HS-5 (cell line): ENCODE measurements at places on chromosomes 2 and 18.

- no peak for DNase-seq
Observed at GRCh38 chr2:231918501-231919330, 7.5 kb downstream of the NPPC start.

DNA sequence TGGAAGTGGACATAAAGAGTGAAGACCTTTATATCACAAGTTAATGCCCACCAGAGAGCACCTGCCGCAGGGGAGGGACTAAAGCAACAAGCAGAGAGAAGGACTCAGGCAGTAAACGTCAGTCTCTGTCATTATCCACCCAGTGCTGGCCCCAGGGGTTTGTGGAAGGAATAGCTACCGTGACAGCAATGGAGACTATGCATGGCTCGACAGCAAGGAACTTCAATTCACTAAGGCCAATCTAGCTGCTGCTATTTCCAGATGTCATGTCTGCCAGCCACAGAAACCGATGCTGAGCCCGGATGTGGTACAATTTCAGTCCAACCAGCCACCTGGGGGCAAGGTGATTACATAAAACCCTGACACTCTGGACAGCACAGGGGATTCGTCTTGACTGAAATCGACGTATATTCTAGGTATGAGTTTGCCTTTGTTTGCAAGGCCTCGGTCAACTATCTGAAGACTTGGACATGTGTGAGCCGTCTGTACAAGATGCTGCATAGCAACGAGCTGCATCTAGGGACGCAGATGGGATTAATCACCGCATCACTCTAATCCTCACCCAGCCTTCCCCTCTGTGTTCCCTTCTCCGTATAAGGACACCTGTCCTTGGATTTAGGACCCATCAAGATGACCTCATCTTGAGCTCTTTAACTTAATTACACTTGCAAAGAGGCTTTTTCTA lies 154.1 kb upstream of the SH3BP4 start:
- no peak for DNase-seq

GRCh38 chr2:5537180-5537688 lies 154.9 kb upstream of the SOX11 start:
- no peak for DNase-seq

GRCh38 chr18:32112826-32113225 lies 21.2 kb downstream of the RNF138 start:
- no peak for DNase-seq

DNA sequence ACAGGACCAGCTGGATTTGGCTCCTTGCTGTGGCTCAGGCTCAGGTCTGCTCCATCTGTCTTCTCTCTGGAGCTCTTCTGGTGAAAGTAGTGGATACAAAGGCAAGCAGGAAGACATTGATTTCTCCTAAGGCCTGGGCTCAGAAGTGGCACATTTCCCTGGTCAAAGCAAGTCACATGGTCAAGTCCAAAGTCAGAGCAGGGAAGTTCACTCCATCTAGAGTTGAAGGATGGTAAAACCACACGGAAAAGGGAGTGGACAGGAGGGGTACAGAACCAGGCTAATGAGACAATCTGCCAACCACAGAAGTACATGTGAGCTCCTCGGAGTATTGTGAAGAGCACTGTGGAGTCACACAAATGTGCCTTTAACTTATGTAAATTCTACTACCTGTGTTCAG lies 66.1 kb downstream of the MARCO start:
- DNase-seq, result no peak

- no peak for DNase-seq
Observed at GRCh38 chr2:151833984-151834383, 5.8 kb upstream of the ARL5A start.

- peak; percentile 61 for DNase-seq
Observed at GRCh38 chr2:37085731-37086147, 1.4 kb downstream of the GPATCH11 start.

DNA sequence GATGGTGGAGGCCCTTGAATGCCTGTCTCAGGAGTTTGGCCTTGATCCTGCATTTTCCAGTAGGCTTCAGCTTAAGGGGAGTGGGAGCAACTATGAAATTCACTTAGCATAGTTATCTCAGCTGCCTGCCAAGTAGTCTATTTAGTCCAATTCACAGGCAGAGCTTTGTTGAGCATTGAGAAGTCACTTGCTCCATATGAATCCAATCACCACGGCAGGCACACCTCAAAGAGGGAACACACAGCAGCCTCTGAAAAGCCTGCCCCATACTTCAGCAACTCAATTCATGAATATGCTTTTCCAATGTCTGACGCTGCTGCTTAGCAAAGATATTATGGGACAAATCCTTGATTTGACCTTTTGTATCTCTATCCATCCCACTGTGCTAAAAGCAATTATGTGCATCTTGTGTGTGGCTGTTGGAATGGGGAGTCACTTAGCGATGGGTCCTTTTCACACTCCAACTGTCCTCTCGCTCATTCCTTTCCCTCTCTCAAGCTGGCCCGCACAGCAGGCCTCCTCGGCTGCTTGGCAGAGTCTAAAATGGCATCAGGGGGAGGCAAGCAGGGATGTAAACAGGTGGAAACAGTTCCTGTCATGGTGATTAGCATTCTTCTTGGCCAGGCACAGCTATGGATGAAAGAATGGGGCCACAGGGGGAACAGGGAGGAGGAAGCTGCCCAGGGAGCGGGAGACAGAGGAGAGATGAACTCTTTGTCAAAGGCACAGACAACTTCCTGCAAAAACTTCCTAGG lies 56.0 kb upstream of the LRPPRC start:
- DNase-seq, result no peak

DNA sequence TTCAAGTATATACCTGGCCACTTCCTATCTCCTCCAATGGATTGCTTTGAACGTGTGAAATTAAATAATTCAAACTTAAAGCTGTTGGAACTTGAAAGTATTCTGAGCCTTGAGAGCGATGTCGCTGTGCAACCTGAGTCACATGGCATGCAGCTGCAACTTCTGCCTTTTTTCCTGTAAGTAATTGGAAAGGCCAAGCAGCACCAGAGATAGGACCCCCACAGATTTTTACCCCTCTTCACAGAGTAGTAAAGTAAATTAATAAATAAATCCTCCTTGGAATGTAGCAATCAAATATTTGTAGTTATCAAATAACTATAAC lies 3.2 kb upstream of the RNF149 start:
- DNase-seq, result no peak

DNA sequence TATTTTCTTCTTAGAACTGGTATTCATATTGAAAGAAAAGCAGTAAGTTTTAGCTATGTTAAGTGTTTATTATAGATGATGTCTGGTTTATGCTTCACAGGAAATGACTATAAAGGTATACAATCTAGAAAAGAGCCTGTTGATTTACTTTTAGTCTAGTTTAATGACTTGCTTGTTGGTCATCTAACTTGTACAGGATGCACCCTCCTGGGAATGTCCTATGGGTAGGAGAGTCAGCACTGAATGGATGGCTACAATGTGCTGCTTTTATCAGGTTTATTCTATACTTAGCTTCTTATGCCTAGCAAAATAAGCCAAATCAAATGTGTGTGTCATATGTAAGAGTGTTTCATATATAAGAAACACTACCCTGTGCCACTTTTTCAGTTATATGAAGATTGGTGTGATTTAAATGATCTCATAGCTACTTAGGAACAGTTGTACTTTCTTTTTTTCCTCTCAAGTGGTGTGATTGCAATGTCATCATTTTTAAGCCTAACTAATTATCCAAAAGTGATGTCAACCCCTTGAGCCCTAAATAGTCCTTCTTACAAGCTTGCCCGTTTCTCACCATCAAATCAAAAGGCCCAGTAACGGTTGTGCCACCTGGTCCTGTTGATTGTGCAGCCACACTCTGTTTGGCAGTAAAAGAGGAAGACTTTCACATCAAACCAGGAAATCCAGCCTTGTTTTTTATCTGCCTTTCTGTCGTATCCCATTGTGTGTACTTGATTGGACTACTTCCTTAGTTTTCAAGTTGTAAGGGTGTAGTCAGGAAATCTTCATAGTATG lies 176.0 kb downstream of the DIS3L2 start:
- no peak for DNase-seq

DNA sequence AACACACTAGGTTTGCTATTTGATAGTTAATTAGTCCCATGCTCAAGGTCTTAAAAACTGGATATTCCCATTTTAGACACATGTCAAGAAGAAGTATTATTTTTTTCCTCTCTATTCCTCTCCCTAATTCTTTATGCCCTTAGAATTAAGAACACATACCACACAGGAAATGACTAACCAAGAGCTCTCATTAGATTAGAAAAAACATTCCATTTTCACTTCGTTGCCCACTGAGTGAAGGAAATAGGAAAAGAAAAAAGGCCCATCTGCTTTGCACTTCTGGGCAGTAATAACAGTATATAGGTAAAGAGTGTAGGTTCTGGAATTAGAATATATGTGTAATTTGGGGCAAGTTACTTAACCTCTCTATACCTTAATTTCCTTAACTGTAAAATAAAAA lies 26.9 kb downstream of the ACADL start:
- DNase-seq, result no peak

DNA sequence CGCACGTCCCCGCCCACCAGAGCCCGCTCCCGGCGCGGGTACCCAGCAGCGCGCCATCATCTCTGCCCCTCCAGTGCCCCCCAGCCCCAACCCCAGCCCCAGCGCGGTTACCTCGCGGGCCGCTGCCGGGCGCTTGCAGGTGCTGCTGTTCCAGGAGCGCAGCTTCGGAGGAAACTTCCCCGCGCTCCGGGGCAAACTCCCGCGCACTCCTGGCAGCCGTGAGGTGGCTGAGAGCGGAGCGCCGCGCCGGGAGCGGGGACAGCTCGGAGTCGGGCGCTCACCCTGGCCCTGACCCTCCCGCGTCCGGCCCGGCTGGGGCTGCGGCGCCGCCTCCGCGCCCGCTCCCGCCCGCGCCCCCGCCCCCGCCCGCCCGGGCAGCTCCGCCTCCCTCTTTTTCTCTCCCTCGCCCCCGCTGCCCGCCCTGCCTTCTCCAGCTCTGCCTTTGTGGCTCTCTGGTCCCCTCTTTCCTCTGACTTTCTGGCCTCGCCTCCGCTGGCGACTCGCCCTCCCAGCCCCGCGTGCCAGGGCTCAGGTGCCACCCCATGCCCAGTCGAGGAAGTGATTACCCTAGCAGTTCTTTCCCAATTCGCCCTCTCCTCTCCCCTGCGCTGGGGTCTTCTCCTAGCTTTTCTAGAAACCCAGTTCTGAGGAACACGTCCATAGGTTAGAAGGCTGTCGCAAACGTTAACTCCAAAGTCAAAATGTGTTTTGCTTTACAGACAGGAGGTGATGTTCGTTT lies at the start of gene CHST9:
CHST9 (minus strand) TSS at position 284 of the 739 bp plus-strand sequence. CDS start 42,499 bp downstream, outside the sequence.
- no peak for DNase-seq

DNA sequence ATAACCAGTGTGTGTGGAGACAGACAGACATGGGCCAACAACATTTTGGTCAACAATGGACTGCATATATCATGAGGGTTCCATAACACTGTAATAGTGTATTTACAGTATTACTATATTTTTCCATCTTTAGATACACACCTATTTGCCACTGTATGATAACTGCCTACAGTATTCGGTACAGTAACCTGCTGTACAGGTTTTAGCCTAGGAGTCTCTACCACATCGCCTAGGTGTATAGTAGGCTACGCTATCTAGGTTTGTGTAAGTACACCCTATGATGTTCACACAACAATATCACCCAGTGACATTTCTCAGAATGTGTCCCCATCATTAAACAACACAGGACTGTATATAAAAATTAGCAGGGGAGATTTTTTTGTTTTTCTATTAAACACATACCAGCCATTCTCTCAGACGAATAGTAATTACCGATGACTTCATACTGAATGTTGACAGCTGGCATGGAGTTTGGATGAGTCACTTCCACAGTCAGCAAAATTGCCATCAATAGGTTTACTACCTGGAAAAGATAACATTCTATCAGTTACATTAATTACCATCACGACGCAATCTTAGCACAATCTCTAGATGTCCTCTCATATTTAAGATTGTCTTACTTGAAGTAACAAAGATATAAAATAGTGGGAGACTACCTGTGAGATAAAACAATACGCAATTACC lies 10.8 kb downstream of the LAPTM4A start:
- peak; percentile 39 for DNase-seq

DNA sequence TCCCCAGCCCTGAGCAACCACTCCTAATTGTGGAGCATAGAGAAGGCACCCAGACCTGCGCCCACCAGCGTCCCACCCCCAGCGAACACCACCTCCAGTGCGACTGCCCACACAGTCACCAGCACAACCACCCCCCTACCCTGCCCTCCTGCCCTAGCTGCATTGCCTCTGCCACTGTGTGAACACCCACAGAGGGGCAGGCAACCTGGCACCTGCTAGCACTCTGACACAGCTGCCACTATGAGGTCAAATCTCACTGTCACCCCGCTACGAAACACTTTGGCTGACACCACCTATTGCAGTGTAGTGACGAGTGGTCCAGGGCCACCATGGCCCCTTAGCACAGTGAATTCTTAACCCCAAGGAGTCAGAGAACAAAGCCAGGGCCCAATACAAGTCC lies 14.1 kb upstream of the EIF2AK3 start:
- no peak for DNase-seq

- DNase-seq, result no peak
Observed at GRCh38 chr18:79487801-79488201, 92.1 kb downstream of the NFATC1 start.

GRCh38 chr2:84925336-84925723 lies 19.9 kb downstream of the TMSB10 start:
- no peak for DNase-seq

- no peak for DNase-seq
Observed at GRCh38 chr2:214750529-214750928, 59.0 kb downstream of the BARD1 start.

- DNase-seq, result no peak
Observed at GRCh38 chr2:27763907-27764267, 7.6 kb upstream of the MRPL33 start.

DNA sequence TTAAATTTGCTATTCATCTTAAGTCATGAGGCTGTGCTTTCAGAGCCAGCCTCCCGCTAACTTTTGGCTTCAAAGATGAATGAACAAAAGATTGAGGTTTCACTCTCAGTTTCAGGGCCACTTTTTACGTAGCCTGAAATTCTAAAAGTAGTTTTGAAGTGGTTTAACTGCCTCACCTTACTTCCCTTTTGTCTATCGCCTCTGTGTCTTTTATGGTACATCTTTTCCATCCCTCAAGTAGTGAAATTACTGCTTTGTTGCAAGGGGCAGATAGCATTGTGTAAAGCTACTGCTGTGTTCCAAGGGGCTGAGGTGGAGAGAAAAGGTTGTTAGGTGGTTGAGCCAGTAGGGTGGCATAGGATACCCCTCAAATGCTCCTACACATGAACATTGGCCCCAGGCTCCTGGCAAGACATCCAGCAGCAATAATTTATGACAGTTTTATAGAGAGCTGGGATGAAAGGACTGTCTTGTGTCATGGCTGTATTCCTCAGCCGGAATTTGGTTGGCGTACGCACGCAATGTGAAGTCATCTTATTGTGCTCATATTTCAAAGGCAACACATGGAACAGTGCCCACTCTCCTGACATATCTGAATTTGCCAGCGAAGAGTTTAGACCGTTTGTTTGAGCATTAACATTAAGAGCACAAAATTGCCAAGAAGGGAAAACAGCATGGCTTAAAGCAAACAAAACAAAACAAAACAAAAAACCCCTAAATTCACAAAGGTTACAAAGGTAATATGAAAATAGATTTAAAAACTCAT lies 32.2 kb downstream of the QPCT start:
- no peak for DNase-seq

- no peak for DNase-seq
Observed at GRCh38 chr18:63505566-63506335, 29.0 kb downstream of the SERPINB5 start.
